Right renal cortex interstitium (tissue), 3 donors: ENCODE measurements at places on chromosomes 7 and 10. TPM values are rescaled to one million over a fixed set of nuclear protein-coding genes. Genes with fewer than 3 reads are reported as not detected.

The ZNF804B gene
- 0.46 TPM for polyA plus RNA-seq

DNA sequence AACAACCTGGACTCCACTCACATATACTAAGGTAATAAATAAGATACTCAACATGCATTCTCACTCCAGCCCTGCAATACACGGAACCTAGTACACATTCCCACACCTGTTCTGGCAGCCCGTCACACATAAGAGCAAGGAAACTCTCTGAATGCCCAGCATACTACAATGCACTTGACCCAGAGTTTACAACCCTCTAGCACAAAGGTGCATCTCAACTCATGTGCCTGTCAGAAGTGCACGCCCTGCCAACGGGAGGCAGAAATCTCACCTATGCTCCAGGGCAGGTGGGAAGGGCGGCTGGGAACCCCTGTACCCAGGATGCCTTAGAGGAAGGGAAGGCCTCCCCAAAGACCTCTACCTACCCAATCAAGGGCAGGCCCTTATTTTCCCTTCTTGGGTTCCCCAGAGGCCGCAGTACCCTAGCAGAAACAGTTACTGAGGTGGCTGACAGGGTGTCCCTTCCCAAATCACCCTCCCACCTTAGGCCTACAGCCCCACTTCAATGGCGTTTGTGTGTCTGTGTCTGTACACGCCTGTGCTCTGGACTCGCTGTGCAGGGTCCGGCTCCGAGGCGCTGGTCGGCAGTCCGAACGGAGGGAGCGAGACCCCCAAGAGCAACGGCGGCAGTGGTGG lies 2.0 kb downstream of the EVX1 start:
- no peak for DNase-seq

DNA sequence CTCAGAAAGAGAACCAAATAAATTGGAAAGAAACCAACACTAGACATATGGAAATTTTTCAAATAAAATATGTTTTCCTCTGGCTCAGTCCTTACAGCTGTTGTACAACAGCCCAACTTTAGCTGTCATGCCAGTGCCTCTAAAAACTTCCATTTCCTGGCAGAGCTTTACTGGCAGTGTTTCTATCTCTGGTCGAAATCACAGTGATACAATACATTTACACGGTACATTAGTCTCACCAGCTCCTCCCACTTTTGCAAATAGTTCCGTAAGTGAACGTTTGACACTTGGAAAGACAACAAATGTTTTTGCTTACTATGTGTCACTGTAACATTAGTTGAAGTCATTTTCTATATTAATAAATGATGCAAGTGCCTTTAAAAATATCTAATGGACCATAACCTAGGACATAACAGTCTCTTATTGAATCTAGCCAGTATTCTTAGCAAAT lies 29.8 kb downstream of the BCAP29 start:
- no peak for DNase-seq

DNA sequence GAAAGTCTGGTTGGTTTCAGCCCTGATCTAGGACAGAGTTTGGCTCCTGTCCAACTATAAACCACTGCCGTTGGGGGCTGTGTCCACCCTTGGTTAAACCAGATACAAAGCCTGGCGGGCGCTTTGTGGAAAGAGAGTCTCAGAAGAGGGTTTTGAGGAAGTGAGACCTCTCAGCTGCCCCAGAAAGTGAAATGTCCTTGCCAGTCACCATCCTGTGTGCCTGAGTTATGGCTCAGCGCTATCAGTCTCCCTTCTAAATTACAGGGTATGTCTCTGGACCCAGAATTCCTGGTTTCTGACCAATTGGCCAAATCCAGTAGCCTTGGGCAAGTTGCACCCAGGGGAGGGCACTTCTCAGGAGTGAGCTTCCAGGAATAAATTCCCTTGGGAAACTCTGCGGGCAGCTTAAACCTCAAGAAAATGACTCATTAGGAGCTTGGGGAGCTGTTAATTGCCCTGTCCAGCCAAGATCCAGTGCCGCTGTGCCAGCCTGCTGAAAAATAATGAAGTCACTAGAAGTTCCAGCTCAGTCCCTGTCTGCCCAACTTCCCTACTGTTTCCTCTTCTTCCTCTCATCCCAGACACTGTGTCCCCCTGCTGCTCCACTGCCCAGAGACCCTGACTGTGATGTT lies 66.7 kb upstream of the PDZD8 start:
- no peak for DNase-seq

The RASSF4 gene
- 20.7 TPM for polyA plus RNA-seq

The ETV1 gene
- polyA plus RNA-seq, result 28.6 TPM

DNA sequence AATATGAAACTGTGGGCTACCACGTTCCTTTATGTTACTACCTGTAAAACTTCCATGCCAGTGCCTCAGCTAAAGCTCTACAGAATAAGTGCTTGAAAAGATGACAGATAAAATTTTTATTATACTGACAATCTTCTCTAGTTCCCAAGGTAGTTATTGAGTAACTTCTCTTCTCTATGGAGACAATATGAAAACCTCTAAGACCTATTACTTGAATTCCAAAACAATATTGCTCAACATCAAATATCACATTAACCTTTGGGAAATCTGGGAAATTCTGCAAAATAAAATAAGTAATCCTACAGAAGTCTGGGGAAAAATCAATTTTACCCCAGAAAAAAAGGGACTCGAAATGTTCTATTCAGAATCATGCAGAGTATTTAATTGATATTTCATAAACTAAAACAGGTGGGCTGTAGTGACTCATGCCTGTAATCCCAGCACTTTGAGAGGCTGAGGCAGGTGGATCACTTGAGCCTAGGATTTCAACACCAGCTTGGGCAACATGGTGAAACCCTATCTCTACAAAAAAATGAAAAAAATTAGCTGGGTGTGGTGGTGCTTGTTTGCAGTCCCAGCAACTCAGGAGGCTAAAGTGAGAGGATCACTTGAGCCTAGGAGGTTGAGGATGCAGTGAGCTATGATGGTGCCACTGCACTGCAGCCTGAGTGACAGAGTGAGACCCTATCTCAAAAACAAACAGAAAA lies 23.8 kb upstream of the ANK3 start:
- DNase-seq, result no peak

DNA sequence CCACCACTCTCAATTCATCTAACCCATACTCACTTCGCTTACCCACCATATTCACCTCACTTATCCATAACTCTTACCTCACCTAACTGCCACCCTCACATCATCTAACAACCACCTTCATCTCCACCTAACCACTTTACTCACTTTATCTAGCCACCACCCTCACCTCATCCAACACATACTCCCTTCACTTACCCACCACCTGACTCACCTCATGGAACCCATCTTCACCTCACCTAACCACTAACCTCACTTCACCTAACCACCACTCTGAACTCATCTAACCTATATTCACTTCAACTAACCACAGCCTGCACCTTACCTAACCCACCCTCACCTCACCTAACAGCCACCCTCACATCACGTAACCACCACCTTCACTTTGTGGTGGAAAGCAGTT lies 84.2 kb downstream of the VIPR2 start:
- no peak for DNase-seq

DNA sequence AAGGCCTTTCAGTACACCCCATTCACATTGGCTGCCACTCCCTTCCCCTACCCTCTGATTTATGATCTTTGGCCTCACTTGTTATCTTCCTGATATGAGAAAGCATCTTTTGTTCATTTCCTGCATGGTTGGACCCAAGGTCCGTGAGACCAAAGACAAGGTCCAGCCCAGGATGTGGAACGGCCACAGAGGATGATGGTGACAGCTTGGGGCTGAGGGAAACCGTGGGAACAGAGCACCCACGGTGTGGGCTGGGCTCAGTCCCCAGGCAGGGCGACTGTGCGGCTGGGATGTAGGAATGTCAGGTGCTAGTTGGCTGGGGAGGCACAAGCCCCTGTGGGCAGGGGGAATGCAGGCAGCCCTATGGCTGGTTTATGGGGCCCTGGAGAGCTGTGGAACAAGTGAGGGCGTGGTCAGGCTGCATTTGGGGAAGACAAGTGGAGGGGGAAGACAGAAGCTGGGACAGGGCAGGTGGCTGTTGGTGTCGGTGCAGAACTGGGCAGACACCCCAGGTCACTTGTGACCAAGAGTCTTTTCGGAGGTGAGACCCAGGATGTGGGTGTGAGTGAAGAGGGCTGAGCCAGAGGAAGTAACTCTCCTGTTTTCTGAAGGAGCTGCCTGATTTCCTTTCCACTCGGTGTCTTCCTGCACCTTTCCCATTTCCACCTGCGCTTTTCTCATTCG lies 51.7 kb upstream of the IGFBP3 start:
- no peak for DNase-seq

The PON1 gene
- 1.2 TPM for polyA plus RNA-seq

- DNase-seq, result no peak
Measured at GRCh38 chr10:6165221-6165725, 37.5 kb upstream of the PFKFB3 start.
